HT1080 (cell line): ENCODE measurements at places on chromosomes 1 and 21. TPM values are rescaled to one million over a fixed set of nuclear protein-coding genes. Genes with fewer than 3 reads are reported as not detected.

The CELA3B gene
- total RNA-seq = not detected in 2 replicates

The HEYL gene
- not detected in 2 replicates for total RNA-seq

The ASTN1 gene
- 0.16 and 0.33 TPM in 2 replicates for total RNA-seq

The NTMT2 gene
- not detected in 2 replicates for total RNA-seq

The FCGR2B gene
- total RNA-seq = 0.13 TPM in 1 of 2 replicates, not detected in the other

The TCHHL1 gene
- total RNA-seq = not detected in 2 replicates

The OR10J1 gene
- total RNA-seq = not detected in 2 replicates
